GM03348 (cell line): ENCODE measurements at places on chromosomes 1 and 21.

- no peak for DNase-seq
These were observed 19.9 kb downstream of the ACOT11 start for GRCh38 chr1:54567961-54568360.

DNA sequence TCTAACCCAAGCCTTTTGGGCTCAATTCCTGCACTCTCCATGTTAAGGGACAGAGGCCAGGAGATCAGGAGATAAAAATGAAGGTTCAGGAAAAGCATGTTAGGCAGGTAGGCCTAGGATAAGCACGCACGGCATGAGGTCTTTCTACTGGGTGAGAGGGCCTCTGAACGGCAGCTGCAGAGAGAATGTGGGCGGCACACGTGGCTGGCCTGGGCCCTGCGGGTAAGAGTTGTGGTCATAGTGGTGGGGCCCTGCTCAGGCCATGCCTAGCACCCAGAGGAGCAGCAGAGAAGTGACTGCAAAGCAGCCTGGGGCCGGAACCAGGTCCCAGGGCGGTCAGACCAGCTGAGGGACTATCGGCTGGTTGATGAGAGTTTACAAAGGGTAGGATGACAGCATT, 7.5 kb upstream of the FOXO6 start:
- peak; percentile 1 for DNase-seq

- no peak for DNase-seq
These were observed 60.4 kb upstream of the NEK7 start for GRCh38 chr1:198096390-198096789.

DNA sequence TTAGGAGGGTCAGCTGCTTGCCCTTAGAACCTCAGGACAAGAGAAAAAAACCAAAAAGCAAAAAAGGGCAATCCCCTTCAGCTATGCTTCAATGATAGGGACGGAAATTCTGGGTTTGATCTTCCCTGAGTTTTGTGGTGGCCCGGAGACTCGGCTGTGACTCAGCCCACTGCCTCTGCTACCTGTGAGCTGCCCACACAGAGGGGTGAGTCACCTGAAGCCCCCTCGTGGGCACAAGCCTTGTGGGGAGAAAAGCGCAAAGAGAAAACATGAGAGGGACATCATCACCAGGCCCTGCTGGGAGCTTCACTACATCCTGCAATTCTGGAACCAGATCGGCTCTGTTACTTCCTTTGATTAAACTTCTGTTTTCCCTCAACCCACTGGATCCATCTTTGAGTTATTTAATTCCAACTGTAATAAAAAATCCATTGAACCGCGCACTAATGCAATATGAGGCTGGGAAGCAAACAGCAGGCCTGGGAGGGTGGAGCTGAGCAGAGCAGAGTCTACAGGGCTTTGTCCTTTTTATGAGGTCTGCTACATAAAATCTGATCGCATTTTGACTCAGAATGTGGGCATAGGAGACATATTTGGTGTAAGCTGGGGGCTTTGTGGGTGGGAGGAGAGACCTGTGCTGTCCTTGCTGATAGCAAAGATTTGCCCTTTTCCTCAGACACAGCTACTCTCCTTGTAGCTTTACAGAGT, 58.7 kb upstream of the STUM start:
- DNase-seq = no peak

GRCh38 chr1:172902861-172903381, 147.8 kb downstream of the TNFSF18 start:
- peak; percentile 26 for DNase-seq

- DNase-seq = no peak
These were observed 10.7 kb downstream of the FOXO6 start for GRCh38 chr1:41371630-41372599.

GRCh38 chr1:243508303-243508713, 252.5 kb downstream of the SDCCAG8 start:
- no peak for DNase-seq

DNA sequence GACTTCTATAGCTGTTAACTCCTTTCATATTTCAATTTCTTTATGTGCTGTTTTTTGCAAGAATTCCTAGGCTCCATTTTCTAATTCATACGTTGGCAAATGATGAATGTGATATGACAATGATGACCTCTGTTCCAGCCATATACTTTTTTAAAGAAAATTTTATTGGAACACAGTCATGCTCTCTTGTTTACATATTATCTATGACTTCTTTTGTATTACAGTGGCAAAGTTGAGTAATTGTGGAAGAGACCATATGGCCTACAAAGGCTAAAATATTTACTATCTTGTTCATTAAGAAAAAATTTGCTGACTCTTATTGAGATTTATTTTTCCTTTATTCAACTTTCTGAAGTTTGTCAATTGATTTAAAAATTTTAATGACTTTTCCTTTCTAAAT, 7.1 kb downstream of the IFI44L start:
- no peak for DNase-seq

GRCh38 chr1:50348449-50349241, 74.6 kb downstream of the DMRTA2 start:
- DNase-seq = peak; percentile 88

DNA sequence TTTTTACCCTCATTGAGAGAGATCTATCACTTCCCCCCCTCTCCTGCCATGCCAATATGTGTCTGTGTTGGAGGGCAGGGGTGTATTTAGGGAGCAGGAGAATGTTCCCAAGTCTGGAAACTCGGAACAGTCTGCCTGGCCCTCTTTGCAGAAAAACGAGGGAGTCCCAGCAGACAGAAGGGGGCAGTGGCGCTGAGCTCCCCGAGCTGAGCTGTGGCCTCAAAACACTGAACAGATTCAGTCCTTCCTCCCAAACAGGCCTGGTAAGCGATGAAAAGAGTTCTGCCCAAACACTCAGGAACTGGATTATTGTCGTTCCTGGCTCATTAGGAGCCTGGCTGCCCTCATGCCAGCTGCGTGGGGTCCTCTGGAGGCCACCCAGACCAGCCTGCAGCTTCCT, 981 bp downstream of the CLDN14 start:
- DNase-seq = peak; percentile 65

- no peak for DNase-seq
These were observed 161.8 kb upstream of the IRF2BP2 start for GRCh38 chr1:234771642-234772344.

- no peak for DNase-seq
These were observed 569.0 kb upstream of the ADGRL2 start for GRCh38 chr1:81231729-81232038.

GRCh38 chr1:42734201-42735035, 5.6 kb downstream of the CLDN19 start:
- no peak for DNase-seq

GRCh38 chr1:39508857-39509305, 17.4 kb downstream of the BMP8A start:
- DNase-seq = no peak

DNA sequence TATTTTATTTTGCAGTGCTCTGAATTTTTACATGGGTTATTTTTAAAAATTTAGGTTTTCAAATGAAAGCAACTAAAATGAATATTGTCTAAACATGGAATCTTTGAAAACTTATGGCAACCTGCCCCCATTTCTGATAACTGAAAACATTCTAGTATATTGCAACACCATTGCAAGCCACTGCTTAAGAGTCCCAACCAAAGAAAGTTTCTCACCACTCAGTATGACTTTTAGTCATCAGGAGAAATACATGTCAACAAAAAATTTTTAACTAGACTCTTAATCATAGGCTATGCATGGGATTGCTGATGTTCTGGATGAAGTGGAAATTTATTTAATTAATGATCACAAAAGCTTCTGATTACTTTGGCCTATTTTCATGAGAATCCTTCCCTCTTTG, 112.1 kb downstream of the TNFSF18 start:
- peak; percentile 55 for DNase-seq

GRCh38 chr1:77388661-77389060, 106.8 kb downstream of the AK5 start:
- DNase-seq = no peak

DNA sequence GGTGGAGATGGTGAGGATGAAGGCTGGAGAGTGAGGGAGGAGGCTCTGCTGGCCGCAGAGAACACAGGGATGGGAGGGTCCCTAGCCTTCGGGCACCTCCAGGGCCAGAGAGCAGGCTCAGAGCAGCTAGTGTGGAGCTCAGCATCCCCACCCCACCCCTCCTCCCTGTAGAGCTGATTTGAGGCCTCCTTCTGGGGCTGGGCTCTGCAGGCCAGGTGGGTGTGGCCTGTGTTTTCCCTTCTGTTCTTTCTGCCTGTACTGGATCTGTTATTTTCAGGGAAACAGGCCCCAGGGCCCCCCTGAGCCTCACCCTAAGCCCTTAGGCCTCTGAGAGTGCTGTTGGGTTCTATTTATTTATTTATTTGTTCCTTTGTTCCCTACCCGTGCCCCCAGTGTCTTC, 44.8 kb downstream of the TMCC2 start:
- no peak for DNase-seq

GRCh38 chr21:42465008-42465802, 30.8 kb downstream of the RSPH1 start:
- no peak for DNase-seq

GRCh38 chr1:2103266-2103900, 53.2 kb downstream of the PRKCZ start:
- DNase-seq = no peak

GRCh38 chr1:198904321-198904720, 265.5 kb downstream of the PTPRC start:
- DNase-seq = no peak

GRCh38 chr1:161740921-161741320, 8.7 kb upstream of the DUSP12 start:
- DNase-seq = no peak

- no peak for DNase-seq
These were observed 2.6 kb downstream of the CHML start for GRCh38 chr1:241637604-241638003.

DNA sequence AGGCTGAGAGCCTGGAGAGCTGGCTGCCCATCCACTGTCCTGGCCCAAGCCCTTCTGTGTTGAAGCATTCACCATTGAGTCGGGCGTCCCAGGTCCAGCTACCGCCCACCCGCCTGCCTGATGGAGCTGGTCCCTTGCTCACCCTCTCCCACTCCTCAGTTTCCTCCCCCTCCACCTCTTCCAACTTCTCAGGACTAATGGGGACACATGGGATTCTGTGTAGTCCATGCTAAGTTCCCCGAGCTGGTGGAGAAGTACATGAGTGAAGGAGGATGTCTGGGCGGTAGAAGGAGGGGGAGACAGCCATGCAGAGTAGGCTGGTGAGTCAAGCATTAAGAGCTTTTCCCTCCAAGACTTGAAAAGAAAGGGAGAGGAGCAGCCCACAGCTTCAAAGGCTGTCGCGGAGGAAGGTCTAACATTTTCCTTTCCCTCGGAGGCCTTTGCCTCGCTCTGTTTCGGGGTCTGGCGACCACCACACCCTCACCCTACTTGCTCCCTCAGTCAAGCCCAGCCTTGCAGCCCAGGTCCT, 561 bp downstream of the SLC26A9 start:
- DNase-seq = peak; percentile 24
